Stimulated activated CD4-positive, alpha-beta T cell treated with anti-CD3 and anti-CD28 coated beads, Interleukin-4, amount 100 ng/mL, for 4 hours (primary cell): ENCODE measurements at places on chromosomes 3 and 15.

DNA sequence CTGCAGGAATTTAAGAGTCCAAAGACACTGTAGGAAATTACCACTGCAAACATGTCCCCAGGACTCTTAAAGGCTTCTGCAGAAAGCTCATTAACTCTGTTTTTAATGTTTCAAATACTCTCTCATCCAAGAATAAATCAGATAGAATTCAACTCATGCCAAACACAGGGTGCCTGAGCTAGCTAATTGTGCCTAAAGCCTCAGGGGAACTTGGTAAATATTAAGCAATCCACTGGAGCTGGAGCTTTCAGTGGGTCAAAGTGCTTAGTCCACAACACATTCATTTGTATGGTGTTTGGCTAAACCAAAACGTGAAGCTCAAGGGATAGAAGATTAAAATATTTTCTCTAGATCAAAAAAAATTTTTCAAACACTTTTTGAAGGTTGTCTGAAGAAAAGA lies 131.4 kb downstream of the THRB start:
- no peak for DNase-seq

- peak; percentile 21 for DNase-seq
These were observed 244.1 kb downstream of the SLCO3A1 start for GRCh38 chr15:92097474-92098178.

DNA sequence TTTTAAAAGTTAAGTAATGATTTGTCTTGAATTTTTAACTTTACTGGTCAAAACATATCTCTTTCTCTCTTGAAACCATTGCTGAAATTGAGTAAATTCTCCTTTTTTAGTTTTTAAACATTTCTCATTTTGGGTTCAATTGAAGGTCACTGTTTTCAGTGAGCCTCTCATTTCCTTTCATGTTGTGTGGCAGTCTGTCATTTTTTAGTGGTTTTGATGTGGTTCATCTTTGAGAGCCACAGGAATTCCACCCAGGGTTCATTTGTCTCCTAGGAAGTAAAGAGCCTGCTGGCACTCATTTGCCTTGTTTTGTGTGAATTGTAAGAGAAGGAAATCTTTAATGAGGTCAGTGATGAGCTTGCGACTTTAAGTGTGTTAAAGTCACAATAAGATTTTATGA lies 10.4 kb downstream of the CLDN11 start:
- no peak for DNase-seq

DNA sequence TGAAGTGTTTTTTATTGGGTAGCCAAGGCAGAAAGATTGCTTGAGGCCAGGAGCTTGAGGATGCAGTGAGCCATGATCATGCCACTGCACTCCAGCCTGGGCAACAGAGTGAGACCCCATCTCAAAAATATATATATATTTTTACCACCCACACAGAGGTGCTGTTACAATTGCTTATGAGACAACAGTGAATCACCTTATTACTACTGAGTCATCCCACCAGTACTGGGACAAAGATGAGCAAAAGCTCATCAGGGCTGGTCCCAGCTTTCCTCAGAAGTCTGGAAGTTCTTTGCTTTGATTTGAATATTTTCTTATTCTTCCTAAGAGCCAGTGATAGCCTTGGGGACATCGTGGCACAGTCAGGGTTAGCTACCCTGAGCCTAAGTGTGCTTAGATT lies 207.7 kb downstream of the SOX2 start:
- no peak for DNase-seq

GRCh38 chr3:110261141-110261540 lies 810.5 kb upstream of the NECTIN3 start:
- DNase-seq, result no peak

GRCh38 chr3:26015752-26016151 lies 225.9 kb downstream of the OXSM start:
- DNase-seq, result no peak

DNA sequence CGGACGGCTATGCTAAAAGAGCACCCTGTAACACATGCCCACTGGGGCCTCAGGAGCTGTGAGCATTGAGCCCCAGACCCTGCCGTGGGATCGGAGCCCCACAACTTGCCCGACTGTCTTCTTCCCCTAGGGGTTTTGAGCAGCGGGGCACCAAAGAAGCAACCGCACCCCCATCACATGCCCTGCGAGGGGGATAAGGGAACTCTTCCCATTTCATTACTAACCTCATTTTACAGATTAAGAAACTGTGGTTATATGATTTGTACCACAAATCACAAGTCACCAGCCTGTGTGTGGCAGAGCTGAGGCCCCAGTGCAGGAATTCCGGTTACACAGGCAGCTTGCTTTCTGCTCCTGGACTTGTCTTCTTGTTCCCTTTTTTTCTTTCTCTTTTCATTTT lies 86.2 kb downstream of the CD47 start:
- DNase-seq, result no peak

DNA sequence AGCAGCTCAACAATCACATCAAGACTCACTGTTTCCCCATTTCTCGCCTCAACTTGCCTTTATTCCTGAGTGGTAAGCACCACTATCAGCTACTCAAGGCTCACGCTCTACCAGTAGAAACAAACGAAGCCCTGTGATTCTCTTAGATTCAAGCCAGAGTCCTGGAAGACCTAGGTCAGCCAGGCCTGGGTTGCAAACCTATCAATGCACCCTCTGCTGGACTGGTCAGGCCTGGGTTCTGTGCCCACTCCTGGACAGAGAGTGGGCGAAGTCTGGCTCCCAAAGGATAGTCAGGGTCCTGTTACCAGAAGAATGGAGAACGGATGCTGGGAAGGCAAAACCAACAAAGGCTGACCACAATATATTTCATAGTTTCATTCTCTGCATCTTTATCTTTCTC lies 308.4 kb downstream of the SHQ1 start:
- DNase-seq, result no peak

DNA sequence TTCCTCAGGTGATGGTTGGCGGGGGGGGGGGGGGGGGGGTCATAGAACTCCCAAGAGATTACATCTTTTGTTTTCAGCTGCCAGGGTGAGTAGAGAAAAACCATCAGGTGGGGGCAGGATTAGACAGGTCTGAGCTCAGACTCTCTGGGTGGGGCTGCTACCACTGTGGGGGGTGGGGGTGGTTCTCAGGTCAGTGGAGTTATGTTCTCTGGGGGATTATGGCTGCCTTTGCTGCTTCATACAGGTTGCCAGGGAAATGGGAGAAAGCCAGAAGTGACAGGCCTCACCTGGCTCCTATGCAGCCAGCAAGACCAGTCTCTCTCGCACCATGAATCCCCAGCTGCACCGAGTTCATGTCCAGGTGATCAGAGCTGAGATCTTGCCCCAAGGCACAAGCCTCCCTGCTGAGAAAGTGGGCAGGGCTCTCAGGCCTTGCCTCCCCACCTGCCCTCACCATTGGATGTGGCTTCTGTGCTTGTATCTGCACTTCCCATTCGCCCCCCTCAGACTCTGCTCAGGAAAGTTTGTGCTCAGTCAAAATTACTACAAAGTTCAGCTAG lies 828.1 kb downstream of the MCTP2 start:
- no peak for DNase-seq

DNA sequence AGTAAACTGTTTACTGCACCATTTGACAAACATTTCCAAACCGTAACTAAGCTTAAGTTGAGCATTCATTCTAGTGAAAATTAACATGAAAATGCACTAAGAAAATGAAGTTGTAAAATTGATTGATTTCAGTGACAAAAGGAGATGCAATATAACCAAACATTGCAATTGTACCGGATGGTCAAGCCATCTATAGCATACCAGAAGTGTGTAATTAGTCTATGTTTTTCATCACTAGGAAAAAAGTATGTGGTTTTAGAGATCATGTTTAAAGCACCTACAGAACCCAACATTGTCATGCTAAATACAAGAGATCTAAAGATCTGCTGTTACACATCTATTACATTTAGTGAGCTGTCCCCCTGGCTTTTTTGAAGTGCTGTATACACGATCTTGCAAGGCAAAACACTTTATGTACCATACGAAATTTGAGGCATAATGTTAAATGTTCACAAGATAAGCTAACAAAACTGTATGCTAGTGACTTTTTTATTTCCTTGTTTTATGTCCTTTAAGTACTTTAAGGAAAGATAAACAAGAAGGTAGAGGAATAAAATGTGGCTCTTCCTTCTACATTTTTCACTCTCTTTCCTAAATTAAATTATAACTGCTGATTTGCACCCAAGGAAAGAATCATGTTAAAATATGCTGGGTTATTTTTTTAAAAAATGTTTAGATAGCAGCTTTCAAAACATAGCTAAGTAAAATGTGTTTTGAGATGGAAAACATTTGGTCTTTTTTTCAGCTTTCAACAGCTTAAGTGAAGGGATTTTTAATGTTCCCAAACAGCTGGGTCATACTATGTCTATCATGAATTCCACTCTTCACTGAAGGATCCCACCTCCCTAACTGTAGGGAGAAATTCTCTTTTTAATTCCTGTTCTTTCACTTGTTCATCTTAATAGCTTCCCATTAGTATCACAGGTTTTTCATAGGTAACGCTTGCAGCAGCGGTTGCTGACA lies 498.0 kb downstream of the MECOM start:
- DNase-seq, result no peak

DNA sequence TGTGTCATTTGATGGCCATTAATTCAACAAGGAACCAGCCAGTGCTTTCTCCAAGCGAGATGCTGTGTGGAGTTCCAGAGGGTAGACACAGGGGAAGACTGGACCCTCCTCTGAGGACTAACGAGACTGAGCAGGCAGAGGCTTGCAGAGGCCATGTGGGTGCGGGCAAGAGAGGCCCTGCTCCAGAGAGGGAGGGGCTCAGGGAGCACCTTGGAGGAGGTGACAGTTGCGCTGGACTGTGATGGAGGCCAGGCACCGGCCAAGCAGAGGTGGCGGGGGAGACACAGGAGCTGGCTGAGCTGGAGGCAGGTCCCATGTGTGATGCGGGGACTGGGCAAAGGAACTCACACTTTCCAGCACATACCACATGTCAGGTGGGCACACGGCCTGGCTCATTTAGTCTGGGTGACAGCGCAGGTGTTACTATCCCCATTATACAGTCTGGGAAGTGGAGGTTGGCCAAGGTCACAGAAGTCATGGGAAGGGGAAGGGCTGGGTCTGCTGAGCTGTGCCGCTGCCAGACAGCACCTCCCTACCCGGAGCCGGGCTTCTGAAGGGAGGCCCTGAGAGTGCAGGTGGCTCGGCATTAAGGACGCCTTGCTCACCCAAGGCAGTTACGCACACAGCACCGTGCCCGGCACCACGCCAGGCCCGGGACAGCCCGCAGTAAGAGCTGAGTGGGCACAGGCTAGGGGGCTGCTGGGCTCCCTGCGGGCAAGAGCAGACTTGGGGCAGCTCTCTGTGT lies 3.7 kb downstream of the MELTF start:
- no peak for DNase-seq

DNA sequence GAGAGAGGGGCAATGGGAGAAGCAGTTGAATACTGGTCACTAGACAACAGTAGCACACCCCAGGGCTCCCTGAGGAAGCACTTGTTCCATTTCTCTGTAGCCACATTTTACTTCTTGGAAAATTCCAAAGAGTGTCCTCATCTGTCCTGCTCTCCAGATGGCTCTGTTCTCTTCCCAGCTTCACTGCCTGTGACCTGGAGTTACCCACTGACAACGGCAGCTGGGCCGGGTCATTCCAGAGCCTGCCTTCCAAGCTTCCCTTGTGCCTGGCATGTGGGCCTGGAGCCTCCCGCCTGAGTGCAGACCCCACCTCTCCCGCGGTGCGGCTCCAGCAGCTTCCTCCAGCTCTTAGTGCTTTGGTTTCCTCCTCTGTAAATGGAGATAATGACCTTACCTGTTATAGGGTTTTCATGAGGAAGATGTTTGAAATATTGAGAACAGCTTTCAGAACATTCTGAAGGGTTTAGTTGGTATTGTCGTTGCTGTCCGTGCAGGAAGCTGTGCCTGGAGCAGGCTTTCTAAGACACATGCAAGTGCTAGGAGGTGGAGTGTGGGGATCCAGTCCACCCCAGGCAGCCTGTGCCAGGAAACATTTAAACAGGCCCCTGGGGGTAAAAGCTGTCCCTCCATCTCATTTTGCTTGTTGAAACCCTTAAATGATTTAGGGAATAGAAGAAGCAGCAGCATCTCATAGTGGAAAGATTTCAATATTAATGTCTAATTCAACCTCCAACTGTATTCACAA lies 24.8 kb downstream of the EFCC1 start:
- no peak for DNase-seq

DNA sequence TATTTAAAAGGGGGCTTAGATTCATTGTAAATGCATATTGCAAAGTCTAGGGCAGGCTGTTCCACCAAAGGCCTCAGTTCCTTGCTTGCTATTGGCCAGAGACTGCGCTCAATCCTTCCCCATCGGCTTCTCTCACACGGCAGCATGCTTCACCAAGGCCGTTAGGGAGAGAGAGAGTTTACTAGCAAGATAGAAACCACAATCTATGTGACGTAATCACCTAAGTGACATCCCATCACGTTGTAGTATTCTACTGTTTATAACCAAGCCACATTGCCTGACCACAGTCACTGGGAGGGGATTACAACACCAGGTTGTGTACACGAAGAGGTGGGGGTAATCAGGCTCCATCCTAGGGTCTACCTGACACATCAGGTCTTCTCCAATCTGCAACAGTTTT lies 16.0 kb upstream of the NPAP1 start:
- DNase-seq, result no peak

GRCh38 chr3:155958676-155959075 lies 88.2 kb downstream of the GMPS start:
- DNase-seq, result no peak

DNA sequence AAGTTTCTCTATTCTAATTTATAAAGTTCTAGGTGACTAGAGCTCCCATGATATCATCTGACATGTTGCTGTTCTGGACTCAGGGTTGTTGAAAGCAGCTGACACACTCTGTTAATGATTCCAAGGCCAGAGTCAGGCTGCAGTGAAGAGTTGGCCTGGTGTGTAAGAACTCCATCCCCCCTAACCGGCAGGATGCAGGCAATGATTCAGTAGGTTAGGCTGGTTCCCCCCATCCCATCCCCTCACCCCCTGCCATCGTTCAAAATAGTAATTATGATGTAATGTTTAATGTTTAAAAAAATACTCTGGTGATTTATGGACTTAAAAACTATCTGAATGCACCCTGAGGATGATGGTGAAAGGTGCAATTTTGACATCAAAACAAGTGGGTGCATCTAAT lies 4.6 kb upstream of the TRIM71 start:
- no peak for DNase-seq

DNA sequence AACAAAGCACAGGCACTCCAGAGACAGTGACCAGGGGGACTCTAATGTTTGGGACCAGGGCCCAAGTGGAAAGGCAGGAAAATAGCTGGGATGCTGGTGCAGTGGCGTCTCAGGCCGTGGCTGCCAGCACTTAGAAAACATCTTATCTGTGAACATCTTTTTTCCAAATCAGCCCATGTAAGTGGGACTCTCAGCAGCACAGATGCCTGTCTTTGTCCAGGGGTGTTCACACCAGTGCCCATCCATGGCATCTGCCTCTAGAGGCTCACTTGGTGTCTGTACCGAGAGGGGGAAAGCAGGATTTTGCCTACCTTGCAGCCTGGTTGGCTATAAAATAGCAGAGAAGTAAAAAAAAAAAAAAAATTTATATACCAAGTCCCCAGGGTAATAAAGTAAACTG lies 26.7 kb downstream of the SLC12A8 start:
- DNase-seq, result no peak

GRCh38 chr3:121748680-121749275 lies 763 bp downstream of the GOLGB1 start:
- DNase-seq, result peak; percentile 5

GRCh38 chr3:194423317-194423716 lies 24.3 kb upstream of the GP5 start:
- DNase-seq, result no peak
